ENCODE measurements at places on chromosomes 5 and 9.
A peak's percentile ranks its signal among the peaks of the same experiment; 100 is the strongest.

GRCh38 chr9:101030086-101030391 lies 1.5 kb downstream of the PLPPR1 start:
- no peak for DNase-seq

GRCh38 chr9:108417726-108418125 lies 438.1 kb downstream of the ACTL7B start:
- peak; percentile 40 for DNase-seq

DNA sequence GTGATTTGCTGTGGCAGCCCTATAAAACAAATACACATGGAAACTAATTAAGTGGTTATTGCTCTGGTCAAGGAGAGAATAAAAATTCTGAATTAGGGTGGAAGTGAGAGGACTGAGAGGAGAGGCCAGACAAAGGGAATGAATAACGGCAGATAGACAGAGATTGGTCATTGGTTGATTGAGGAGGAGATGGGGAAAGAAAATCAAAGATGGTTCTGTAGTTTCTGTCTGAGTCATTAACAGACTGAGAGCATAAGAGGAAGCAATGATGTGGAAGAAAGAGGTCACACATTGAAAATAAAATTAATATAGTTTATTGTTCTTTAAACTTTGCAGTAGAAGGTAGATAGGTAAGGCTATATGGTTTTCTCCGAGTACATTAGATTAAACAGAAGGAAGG lies 469.8 kb downstream of the ACTL7B start:
- DNase-seq = no peak

DNA sequence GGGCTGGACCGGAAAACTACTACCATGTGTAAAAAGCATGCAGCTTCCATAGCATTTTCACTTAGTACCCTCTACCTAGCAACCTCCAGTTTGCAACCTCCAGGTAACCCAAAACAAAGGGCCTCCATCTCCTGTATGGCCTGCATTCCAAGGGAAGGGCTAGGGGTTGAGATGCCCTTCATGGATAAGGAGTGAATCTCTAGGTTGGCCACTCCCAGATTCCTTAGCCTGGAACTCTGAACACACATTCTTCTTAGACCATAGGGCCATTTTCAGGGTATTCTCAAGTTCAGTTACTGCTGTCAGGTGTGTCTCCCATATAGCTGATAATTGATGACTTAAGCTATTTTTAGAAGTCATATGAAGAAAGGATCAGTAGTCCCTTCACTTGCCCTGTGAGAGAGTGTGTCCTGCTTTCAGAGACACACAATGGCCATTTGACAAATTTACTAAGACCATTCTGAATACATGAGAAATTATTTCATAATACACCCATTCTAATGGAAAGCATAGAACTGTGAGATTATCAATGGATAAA lies 22.5 kb downstream of the HSPB3 start:
- DNase-seq = no peak

DNA sequence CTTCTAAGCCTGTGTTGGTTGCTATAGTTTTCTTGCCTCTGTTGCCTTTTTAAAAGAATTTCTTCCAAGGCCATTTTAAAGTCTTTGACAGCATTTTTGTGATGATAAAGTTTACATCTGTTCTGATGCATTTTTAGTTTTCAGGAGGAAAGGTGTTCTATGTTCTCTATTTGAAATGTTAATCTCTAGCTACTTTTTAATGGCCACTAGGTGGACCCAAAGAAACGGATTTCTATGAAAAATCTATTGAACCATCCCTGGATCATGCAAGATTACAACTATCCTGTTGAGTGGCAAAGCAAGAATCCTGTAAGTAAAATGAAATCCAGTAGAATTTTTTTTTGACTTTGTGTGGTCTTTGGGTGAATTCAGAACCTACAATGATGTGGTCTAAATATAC lies 60.2 kb downstream of the MELK start:
- peak; percentile 44 for DNase-seq

DNA sequence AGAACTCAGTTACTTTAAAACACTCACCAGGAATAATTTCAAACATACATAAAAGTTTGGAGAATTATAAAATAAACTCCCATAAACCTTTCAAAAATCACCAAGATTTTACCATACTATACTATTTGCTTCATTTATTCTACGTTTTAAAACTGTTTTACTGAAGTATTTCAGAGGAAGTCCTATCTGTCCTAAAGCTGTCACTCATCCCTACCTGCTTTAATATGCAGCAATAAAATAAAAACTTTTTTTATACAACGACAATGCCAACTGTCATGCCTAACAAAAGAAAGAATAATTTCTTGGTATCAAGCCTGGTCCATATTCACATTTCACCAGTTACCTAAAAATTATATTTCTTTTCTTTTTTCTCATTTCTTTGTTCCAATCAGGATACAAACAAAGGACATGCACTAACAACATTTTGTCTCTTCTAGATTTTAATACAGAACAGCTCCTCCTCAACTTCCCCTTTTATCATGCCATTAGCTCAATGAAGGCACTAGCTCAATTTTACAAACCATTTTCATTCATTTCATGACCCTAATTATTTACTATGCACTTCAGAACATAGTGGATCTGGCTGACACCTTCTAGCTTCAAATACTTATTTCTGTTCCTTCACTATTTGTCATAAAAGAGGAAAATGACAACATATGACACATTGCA lies 135.2 kb downstream of the GNAQ start:
- DNase-seq = no peak

DNA sequence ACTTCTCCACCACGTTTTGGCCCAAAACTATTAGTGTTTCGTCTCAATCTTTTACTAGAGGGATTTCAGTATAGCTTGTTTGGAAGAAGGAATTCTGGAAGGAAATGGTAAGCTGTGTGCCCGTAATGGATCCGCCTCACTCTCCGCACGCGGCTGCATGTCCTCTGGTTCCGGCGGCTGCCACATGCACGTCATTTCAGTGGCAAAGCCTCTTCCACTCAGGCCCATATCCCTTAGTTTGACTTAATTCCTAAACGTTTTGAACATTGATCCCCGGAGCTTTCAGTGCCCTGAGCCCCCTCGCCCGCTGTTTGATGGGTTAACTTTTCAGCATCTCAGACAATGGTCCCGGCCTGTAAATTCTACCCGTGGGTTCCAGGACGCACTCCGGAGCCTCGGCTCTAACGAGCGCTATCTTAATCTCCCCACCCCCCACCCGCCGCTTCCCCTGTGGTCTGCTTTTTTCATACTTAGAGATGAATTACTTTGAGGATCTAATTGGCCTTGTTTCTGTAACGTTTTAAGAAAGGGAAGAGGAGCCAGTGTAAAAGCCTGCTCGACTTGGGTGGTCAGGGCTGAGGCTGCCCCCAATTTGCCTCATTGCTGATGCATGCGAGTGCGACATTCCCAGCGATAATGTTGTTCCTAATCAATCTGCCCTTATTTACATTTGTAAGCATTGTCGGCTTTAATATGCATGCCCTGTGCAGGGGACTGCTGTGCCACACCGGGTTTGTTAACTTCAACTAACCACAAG lies 4.6 kb downstream of the PTCH1 start:
- DNase-seq = peak; percentile 39
